ENCODE measurements at places on chromosomes 2 and 18.

- DNase-seq = no peak
Observed at GRCh38 chr18:46243673-46244072, 139.5 kb downstream of the HAUS1 start.

GRCh38 chr18:65897292-65897691 is 146.5 kb downstream of the CDH7 start:
- DNase-seq = no peak

DNA sequence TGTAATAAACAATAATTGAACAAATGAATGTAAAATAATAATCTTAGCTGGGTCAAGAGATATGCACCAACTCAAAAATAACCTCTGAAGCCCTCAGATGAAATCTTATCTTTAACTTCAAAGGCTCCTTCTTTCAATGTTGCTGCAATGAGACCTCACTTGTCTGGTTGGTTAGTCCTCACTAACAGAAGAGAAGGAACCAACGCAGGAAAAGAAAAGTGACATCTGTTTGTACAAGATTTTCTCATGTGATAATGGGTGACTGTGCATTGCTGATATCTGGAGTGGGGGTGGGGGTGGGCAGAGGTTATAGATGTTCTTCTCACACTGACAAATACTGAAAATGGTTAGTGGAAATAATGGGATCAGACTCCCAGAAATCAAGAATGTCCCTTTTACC is 2.6 kb downstream of the SCN7A start:
- DNase-seq = no peak

DNA sequence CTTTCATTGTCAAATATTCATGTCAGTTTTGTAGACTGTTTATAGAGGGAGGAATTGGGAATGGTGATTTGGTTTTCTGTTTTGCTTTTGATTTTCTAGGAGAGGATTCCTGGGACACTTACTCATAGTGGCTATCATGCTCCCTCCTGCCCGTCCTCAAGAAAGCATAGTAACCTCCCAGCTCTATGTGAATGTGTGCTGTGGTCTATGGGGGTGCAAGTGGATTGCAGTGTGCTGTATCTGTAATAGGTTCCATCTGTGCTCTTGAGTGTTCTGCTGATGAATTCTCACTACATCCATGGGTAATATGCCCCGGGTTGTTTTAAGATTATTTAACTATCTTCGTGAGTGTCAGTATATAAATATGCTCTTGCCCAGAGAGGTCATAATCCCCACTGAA is 811.3 kb downstream of the CNTNAP5 start:
- no peak for DNase-seq

DNA sequence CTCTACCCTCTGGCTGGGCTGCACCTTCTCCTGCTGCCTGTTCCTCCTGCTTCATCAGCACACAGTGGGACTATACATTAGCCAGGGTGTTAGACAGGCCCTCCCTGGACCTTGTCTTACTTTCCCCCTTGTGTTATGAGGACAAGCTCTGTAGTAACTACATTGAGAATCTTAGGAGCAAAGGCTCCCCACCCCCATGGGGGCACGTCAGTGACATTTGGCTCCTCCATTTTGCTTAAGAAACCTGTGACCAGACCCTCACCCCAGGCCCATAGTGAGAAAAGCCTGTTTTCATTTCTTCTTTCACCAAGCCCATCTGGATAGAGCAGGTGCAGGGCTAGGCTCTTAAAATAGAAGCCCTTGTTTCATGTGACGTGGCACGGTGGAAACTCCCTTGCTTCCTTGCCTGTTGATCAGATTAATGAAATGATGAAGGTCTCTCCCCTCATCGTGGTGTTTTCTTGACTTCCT is 146.7 kb downstream of the RPIA start:
- no peak for DNase-seq

GRCh38 chr2:71068218-71069035 is at the start of gene NAGK:
NAGK (plus strand) TSS chr2:71068648; CDS start chr2:71068684, 36 bp downstream.
- peak; percentile 93 for DNase-seq

DNA sequence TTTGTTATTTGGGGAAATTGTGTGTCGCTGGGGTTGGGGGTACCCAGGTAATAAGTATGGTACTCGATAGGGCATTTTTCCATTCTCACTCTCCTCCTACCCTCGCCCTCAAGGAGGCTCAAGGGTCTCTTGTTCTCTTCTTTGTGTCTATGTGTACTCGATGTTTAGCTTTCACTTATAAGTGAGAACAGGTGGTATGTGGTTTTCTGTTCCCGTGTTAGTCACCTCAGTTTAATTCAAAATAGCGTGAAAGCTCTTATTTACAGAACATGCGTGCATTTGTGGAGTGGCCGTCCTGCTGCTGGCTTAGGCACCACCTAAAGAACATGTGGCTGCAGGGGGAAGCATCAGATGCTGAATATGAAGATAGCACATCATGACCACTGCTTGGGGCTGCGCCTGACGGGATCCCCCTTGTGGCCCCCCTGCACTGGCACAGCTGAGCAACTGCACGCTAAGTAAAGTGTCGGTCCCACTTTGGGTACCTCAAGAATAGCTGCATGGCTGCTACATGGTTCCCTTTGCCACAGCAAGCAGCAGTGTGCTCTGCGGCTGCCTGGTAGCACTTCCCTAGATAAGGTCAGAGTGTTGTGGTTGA is 569.0 kb downstream of the DCDC2C start:
- DNase-seq = no peak

DNA sequence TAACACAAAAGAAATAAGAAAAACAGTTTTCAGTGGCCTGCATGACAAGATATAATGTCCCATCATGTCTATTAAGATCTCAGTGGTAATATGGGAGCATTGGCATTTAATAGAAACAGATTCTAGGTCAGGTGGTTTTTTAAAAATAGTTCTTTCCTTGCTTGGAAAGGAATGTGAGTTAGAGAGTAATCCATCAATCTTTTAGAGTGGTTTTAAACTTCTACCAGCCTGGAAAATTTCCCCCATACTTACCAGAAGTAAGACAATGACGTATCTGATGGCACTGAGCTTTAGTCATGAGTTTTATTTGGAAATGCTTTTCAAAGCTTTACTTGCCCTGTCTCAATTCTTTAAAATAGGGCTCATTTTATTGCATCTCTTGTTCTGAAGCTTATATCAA is 441.7 kb upstream of the SMIM21 start:
- no peak for DNase-seq

- DNase-seq = no peak
Observed at GRCh38 chr2:178448968-178449661, 1.9 kb downstream of the PRKRA start.

- DNase-seq = no peak
Observed at GRCh38 chr2:177796654-177797415, 275.7 kb downstream of the PDE11A start.

- no peak for DNase-seq
Observed at GRCh38 chr2:205864491-205864890, 182.2 kb downstream of the NRP2 start.

DNA sequence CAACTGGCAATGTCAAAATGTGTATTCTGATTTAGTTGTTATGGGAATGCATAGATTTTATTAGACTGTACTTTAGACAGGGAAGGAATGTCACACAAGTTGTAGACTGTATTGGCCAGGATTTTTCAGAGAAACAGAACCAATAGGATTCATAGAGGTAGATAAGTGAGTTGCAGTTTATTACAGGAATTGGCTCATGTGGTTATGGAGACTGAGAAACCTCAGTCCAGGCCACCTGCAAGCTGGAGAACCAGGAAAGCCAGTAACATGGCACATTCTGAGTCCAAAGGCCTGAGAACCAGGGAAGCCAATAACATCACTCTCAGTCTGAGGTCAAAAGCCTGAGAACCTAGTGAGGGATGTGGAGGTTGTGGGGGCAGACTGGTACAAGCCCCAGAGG is 1.8 kb upstream of the GALNT5 start:
- DNase-seq = no peak

- DNase-seq = no peak
Observed at GRCh38 chr2:236688157-236688556, 118.5 kb downstream of the ACKR3 start.

DNA sequence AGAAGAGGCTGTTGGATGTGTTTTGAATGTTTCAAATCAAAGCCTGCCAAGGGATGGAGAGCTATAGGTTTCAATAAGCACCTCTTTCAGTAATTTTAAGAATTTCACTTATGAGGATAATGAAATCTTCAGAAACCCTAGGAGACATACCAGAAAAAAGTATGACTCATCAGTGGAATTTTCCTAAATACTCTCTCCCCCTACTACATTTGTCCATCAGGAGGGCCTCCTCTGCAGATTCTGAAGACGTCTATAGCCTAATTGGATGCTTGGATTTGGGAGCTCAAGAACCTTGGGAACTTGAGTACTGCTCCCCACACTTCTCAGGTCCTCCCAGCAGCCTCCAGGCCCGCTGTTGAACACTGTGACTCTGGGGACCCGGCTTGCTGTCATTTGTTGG is 374.3 kb downstream of the SLC4A3 start:
- DNase-seq = no peak

- DNase-seq = peak; percentile 17
Observed at GRCh38 chr2:169221745-169222369, 140.5 kb downstream of the LRP2 start.

DNA sequence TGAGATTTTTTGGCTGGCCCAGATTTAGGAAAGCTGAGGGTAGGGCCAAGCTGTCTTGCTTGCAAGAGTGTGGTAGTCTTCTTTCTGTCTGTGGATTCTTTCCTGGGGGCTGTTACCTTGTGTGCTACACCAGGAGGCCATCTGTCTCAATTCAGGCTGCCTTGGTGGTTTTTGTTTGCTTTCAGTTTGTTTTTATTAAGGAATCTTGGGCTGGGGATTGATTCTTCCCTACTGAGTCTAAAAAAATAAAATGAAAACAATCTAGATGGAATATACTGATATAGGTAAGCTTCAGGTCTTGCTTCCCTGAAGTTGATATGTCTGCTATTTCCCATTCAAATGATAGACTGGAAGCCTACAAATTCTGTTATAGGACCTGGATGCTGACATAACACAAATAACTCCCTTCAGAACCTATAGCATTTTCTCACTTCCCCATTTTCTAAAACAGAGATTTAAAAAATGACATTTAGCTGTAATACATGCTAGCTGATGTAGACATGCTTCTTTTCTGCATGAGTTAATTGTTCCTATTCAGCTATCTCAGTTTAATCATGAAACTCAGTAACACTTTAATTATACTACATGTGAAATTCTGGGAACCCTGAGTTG is 5.3 kb downstream of the LHCGR start:
- no peak for DNase-seq

- DNase-seq = no peak
Observed at GRCh38 chr2:222792001-222792611, 68.7 kb upstream of the ACSL3 start.

GRCh38 chr2:165067643-165068486 is 112.5 kb upstream of the SLC38A11 start:
- DNase-seq = peak; percentile 37

- DNase-seq = no peak
Observed at GRCh38 chr2:217662984-217663602, 339.7 kb downstream of the TNS1 start.

DNA sequence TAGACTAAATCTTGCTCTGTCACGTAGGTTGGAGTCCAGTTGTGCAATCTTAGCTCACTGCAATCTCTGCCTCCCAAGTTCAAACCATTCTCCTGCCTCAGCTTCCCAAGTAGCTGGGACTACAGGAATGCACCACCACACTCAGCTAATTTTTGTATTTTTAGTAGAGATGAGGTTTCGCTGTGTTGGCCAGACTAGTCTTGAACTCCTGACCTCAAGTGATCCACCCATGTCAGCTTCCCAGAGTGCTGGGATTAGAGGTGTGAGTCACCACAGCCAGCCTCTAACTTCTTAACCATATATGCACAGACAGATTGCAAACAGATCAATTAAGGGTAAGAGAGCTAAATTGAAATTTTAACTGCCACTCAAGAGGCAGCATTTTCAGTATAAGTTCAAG is 22.1 kb upstream of the CNGA3 start:
- DNase-seq = no peak

DNA sequence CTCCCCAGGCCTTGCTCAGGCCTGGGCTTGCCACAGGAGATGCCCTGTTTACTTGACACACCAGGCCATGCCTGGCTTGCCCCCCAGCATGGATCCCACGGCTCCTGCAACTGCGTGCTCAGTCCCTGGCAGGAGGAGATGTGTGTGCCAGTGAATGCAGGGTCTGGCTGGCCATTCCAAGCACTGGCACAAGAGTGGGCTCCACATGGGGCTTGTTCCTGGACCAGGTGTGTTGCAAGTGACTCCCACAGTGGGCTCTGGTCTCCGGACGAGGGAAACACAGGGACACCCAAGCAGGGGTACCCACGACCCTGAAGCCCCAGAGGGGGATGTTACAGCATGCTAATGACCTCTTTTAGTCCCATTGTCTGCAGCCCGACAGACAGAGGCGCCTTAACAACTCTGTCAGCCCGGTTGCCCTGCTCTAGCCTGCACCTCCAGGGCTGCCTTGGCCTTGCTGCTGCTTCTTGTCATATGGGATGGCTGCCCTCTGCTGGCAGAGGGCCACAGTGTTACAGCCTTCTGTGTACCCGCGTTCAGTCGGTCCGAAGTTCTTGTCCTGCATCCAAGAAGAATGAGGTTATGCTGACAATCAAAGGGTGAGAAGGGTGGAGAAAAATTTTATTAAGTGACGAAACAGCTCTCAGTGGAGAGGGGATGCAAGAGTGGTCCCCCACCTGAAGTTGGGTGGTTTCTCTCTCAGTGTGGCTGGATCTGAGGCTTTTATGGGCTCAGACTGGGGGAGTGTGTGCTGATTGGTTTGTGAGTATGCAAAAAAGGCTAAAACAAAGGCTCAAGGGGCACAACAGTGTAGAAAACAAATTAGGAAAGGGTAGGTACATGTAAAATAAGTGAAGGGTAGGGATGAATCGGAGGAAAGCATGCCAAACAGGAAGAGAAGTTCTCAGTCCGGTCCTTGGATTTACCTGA is 180.4 kb downstream of the MBD5 start:
- no peak for DNase-seq

DNA sequence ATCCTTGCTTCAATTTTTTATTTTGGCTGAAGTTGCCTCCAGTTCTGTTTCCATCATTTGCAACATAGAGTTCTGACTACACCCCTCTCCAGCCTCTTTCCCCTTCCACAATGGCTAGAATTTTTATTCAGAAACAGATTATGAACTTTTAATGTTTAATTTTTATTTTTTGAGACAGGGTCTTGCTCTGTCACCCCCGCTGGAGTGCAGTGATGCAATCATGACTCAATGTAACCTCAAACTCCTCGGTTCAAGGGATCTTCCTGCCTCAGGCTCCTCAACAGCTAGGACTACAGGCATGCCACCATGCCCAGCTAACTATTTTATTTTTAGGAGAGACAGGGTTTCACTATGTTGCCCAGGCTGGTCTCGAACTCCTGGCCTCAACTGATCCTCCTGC is 2.8 kb downstream of the NTSR2 start:
- DNase-seq = no peak

GRCh38 chr2:1652034-1652790 is 92.1 kb downstream of the PXDN start:
- DNase-seq = no peak

Measured in left renal cortex interstitium (tissue), 4 donors.